ENCODE measurements at places on chromosomes 3 and 15.
A peak's percentile ranks its signal among the peaks of the same experiment; 100 is the strongest.

GRCh38 chr3:14524311-14524711 lies 15.8 kb downstream of the GRIP2 start:
- peak; percentile 71 for ATAC-seq

DNA sequence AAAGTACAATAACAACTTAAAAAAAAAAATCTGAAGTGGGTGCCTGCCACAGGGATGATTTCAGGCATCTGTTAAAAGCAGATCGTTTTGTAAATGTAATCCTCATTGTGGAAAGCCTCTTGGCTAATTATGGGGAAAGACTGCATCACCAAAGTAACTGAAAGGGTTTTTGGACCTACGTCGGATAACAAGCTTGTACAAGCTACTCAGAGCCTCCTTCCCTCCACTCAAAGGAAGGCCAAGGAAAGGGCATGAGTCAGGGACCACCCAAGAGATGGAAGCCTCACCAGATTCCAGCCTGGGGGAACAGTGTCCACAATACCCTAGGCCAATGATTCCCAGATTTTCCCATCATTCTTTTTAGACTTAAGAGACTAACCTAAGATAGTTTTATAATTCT lies 84.3 kb downstream of the ATP1B3 start:
- ATAC-seq: no peak

- ATAC-seq: no peak
Measured at GRCh38 chr3:66401157-66401550, 99.7 kb downstream of the LRIG1 start.

DNA sequence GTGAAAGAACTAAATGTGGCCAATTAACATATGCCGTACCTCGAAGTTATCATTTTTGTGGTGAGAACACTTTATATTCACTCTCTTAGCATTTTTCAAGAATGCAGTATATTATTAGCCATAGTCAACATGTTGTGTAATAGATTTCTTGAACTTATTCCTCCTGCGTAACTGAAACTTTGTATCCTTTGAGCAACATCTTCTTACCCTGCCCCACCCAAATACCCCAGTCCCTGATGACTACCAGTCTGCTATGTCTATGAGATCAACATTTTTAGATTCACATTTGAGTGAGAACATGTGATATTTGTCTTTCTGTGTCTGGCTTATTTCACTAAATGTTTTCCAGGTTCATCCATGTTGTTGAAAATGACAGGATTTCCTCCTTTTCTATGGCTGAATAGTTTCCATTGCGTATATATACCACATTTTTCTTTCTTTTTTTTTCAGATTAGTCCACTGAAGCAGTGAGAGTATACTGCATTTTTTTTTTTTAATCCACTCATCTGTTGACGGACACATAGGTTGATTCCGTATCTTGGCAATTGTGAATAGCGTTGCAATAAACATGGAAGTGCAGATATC lies 12.7 kb upstream of the KBTBD8 start:
- ATAC-seq: no peak

- no peak for ATAC-seq
Measured at GRCh38 chr3:53250453-53250852, 5.4 kb downstream of the TKT start.

- ATAC-seq: no peak
Measured at GRCh38 chr15:64209680-64210334, 47.0 kb upstream of the PPIB start.

- peak; percentile 77 for ATAC-seq
Measured at GRCh38 chr3:113141543-113141942, 69.8 kb upstream of the BOC start.

DNA sequence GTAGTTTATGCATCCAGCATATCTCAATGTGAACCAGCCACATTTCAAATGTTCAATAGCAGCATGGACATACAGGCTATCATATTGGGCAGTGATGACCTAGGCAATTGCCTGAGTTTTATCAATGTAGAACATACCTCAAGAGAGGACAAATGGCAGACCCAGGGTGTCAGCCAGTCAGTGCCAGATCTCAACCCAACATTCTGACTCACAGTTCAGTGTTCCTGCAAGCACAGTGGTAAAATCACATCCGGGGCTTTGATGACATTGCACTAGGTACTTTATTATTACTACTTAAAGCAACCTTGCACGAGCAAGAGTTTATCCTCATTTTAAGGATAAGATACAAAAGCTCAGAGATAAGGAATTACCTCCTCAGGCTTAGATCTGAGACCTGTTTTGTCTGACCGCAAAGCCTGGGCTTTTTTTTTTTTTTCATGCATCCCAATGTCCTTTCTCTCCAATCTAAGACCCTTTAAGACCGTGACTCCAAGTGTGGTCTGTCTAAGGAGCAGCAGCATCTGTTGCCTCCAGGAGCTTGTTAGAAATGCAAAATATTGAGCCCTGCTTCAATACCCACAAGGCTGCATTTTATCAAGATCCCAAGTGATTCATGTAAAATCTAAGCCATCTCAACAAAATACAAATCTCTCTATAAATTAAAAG lies 60.1 kb downstream of the SLC12A1 start:
- no peak for ATAC-seq

GRCh38 chr3:190044142-190044541 lies 76.6 kb downstream of the P3H2 start:
- peak; percentile 41 for ATAC-seq

DNA sequence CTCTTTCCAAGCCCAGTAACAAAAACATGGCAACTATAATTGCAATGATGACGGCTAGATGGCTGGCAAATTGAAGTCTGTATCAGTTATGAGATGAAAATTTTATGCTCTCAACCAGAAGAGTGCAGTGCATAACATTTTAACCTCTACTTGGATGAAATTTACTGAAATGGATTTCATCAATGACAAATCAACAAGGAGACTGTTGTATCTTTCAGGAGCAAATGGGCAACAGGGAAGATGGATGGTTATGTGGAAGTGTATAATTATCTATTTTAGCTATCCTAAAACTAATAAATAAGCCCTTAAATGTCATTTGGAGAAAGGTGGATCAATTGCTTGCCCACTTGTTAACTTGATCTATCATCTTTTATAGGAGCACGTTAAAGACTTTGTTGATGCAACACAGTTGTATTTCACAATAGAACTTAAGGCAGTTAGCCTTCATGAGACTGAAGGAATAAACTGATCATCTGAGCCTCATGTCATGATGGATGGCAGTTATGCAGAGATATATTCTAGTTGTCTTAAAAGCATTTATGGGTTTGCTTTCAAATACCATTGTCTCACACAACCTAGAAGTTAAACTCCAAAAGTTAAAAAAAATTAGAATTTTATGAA lies 315.1 kb upstream of the TBC1D5 start:
- no peak for ATAC-seq

- ATAC-seq: no peak
Measured at GRCh38 chr3:98519351-98519750, 3.4 kb downstream of the CLDND1 start.

GRCh38 chr3:12954891-12955650 lies 113.7 kb upstream of the RPL32 start:
- peak; percentile 92 for ATAC-seq

DNA sequence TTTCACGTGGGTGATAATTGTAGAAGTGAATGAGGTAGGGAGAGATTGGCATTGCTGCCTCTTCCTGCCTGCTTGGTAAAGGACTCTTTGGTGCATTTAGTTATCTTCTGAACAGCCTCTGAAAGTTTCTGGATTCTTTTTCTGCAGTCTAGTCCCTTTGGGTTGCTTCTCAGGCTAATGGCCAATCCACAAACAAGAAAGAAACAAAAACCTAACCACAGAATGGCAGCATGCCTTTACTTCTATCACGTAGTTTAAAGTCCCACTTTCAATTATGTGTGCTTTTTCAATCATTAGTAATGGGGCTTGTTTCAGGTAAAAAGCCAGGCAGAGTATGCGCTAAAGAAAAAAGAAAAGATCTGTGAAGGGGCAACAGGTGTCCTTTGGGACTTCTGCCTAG lies 7.4 kb downstream of the FGF12 start:
- no peak for ATAC-seq

- no peak for ATAC-seq
Measured at GRCh38 chr3:5002174-5002870, 23.1 kb downstream of the BHLHE40 start.

DNA sequence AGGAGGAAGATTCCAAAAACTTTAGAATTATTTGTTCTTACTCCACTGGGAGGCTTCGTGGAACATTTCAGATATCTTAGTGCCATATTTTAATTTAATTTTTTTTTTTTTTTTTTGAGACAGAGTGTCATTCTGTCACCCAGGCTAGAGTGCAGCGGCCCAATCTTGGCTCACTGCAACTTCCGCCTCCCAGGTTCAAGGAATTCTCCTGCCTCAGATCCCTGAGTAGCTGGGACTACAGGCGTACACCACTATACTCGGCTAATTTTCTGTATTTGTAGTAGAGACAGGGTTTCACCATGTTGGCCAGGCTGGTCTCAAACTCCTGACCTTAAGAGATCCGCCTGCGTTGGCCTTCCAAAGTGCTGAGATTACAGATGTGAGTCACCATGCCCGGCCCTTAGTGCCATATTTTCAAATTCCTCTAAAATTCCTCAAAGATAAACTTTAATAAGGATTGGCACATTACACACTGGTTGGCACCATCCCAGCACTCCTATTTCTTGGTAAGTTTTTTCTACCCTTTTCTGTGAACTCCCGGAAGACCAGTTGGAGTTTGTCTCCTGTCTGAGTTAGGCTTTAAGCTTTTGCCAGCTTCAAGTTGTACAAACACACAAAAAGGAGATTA lies 693.7 kb downstream of the MCTP2 start:
- no peak for ATAC-seq

DNA sequence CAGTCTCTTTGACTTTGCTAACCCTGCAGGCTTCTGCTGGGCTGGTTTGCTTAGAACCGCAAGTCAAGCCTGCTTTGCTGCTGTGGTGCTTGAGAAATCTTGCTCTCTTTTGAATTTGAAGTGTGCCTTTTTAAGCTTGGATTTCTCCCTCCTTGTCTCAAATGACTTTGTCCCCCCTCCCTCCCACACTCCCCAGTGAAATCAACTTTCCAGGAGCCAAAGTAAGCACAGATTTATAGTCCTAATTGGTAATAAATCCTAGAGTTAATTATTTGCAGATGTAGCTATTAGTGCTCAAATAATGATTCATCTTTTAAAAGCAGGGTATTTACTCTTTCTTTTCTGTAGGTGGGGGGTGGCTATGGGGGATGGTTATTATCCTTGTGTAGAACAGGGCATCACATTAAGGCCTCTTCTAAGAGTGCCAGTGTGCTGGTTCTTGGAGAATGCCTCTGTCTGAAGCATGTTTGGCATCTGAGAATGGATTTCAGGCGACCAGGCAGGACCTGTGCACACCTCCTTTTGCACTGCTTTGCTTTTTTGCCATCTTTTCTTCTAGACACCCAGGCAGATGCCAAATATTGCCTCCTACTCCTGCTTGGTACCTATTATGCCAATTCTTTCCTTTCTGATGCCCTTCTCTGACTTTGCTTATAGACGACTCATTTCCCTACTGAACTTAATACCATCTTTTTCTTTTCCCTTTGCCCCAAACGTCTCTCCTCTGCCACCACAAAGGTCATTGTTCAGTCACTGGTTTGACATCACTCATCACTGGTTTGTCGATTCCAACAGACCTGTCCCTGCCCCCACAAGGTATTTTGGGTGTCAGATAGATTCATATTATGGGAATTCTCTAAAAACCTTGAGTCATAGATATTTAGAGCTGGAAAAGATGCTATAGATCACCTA lies 50.7 kb downstream of the CLDN11 start:
- ATAC-seq: no peak

DNA sequence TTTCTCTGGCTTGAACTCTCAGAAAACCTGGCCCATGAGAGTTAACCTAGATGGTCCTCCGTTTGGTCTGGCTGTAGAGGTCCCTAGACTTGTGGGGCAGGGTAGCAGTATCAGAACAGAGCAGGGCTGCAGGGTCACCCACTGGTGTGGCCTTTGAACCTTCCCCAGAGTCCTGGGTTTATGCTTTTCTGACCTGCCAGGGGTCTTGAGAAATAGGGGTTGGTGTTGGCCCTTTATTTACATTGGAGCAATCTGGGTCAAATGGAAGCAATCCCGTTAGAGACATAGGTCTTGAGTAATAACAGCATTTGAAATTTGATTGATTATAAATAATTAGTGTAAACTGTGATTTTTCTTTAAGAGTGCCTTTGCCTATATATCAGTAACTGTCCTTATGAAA lies 23.8 kb downstream of the DLEC1 start:
- ATAC-seq: no peak

DNA sequence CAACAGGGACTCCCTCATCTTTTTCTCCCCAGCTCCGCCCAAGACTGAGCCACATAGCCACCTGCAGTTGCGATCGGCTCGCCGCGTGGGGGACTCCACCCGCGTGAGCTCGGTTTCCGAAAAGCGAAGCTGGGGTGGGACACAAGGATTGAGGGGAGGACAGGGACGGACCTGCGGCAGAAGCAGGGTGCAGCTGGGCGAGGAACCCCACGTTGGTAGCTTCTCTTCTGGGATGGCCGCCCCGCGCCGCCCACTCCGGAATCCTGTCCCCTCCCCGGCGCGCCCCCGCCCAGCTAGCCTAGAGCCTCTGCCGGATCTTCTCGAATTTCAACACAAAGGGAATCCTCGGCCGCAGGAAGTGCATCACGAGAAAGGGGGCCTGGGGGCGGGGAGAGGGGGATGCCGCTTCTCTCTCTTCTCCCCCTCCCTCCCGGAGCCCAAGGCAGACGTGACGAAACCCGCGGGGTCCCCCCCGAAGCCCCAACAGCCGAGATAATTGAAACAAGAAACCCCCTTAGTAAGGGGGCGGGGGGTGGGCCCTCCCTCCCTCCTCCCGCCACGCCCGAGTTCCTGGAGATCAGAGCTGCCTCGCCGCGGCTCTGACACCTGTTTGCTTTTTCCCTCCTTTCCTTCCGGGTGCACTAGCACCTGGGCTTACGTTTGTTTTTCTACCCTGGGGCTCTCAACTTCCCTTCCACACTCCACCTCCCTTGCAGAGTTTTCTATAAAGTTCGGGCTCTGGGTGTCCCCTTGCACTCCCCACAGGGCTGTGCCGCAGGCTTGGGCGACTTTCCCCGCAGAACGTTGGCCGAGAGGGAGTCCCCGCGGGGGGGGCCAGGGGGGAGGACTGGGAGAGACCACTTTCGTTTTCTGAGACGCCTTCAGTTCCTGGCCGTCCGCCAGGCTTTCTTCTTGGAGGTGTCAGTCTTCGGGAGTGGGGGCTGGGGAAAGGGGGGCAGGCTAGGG lies 1.3 kb upstream of the KCNH8 start:
- peak; percentile 72 for ATAC-seq

DNA sequence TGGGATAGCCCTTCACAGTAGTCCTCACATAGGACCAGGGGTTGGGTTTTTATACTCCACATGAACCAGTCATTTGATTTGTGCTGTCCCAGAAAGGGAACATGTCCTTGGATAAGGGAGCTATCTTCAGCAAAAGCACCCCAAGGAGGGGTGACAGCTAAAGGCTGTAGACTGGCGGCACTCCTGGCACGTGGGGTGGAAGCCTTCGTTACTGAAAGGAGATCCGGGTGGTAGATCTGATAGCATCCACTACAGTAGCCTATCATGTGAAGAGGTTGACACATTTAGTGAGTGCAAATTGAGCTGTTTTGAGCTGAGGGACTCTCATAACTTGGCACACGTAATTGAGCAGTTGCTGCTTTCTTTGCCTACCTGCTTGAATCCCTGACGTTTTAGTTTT lies 588.8 kb upstream of the GOLIM4 start:
- no peak for ATAC-seq

All from esophagus mucosa (tissue), 1 donor.